ENCODE measurements at places on chromosomes 12 and 14.

DNA sequence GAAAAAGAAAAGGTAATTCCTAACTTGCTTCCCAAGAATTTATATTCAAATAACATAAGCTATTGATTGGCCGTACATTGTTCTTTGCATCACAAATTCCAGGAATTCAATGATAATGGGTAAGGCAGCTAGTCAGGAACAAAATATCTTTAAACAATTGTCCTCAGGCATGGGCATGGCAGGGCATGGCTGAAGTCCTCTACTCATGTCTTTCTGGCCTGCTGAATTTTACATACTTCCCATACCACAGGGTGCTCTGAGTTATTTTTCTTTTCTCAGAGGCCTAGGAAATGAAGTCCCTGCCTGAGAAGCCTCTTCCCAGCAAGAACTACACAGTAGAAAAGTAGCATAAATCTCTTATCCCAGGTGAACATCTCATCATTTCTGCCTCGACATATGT lies 15.1 kb upstream of the DRAM1 start:
- no peak for DNase-seq

- no peak for DNase-seq
Measured at GRCh38 chr14:63933711-63934110, 80.9 kb downstream of the SYNE2 start.

GRCh38 chr14:104427131-104427851 lies 152.3 kb upstream of the C14orf180 start:
- DNase-seq = no peak

DNA sequence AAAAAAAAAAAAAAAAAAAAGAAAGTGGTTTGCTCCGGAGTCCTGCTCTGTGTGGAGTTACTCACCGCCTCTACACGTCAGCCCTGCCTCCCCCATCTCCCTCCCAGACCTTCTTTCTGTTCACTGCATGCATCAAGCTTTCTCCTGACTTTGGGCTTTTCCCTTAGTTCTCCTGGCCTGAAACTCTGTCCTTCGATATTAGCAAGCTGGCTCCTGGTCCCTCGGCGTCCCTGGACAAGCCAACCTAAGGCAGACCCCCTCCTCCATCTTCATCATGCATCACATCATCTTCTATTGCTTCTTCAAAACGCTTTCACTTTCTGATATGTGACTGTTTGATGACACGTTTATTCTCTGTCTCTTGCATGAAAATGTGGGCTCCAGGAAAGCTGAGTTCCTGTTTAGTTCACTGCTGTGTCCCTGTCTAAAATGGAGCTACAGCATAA lies 40.6 kb downstream of the SLC15A4 start:
- DNase-seq = no peak

DNA sequence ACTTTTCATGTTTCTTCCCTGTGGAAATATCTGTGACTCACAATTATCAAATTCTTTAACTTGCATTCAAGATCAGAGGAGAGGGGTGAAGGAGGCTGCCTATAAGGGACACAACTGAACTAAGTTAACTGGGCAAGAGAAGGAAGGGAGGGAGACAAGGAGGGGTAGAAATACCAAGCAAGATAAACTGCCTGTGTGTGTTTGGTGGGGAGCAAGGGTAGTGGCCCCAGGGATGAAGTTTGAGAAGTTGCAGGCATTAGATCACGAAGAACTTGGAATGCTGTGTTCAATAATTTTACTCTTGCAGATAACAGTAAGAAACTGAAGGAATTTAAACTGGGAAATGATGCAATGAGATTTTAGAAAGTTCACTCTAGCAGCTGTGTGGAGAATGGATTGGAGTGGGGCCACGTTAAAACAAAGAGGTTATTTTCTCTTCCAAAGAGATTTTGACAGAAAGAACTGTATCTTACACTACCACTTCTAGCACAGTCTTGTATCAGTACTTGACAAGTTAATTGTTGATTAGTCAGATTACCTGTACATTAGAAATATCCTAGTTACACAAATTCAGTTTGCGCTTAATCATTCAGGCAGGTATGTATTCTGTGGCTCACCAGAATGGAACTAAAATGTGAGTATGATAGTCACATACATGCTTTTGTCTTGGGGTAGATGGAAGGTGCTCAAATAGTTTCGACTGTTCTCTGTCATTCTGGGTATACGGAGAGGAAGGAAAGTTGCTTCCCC lies 7.4 kb downstream of the PKP2 start:
- no peak for DNase-seq

- DNase-seq = no peak
Measured at GRCh38 chr12:132140501-132140900, 3.6 kb downstream of the DDX51 start.

DNA sequence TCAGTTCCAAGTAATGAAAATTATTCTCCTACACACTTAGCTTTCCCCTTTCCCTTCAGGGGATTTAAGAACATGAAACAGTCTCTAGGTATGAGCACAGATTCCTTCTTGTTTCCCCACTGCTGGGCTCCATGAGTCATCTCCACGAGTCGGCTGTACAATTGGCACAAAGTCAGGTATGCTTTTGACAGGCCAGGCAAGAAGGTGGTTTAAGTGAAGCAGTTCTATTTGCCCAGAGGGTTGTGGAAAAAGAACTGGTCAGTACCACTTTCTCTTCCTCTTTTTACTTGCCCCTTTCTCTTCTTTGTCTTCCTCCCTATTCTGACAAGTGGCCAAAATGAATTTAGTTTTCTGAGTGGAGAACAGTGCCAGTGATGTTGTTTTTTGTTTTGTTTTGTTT lies 16.3 kb downstream of the DYNC1H1 start:
- DNase-seq = no peak

DNA sequence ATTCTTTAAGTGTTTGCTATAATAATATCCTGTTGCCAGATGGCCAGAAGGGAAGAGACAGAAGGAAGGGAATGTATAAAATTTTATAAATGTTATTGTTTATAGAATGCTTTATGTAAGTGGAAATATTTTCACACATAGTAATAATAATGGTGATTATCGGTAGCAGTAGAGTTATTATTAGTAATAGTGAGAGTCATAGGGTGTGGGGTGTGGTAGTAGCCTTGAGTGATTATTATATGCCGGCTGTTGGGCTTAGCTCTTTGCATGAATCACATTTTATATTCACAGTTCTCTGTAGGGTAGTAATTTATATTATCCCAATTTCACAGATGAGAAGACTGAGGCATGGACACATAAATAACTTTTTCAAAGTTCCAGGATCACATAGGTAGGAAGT lies 391.4 kb downstream of the C12orf75 start:
- no peak for DNase-seq

- peak; percentile 63 for DNase-seq
Measured at GRCh38 chr12:49776413-49776812, 35.1 kb downstream of the TMBIM6 start.

DNA sequence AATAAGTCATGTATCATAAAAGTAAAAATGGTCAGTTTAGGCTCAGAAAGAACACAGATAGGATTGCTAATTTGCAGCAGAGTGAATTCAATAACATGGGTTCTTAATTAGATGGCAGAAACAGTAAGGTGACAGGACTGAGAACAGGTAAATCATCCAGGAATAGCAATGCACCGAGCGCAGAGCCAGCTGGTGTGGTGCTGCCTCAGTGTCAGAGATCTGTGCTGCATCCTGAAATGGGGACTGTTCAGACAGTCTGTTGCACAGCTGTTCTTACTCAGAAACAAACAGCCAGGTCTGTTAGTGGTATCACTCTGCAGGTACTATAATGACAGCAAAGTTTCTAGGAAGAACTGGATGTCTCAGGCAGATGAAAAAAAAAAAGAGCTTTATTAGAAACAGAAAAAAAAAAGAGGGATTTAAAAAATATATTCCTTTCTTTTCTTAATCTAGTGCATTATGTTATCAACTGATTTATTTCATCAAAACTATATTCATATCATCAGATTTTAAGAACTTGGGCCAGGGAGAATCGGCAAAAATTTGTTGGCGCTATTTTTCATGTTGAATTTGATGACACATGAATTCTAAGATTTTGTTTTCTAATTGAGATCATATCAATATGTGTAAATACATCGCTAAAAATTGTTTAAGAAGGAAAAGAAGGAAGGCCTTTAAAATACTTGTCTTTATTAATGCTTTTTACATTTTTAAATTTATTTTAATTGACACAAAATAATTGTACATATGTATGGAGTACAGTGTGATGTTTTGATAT lies 501.8 kb downstream of the PRKD1 start:
- DNase-seq = no peak

- DNase-seq = no peak
Measured at GRCh38 chr12:124369827-124370378, 75.0 kb downstream of the RFLNA start.

- DNase-seq = no peak
Measured at GRCh38 chr12:128908254-128908653, 55.0 kb downstream of the GLT1D1 start.

DNA sequence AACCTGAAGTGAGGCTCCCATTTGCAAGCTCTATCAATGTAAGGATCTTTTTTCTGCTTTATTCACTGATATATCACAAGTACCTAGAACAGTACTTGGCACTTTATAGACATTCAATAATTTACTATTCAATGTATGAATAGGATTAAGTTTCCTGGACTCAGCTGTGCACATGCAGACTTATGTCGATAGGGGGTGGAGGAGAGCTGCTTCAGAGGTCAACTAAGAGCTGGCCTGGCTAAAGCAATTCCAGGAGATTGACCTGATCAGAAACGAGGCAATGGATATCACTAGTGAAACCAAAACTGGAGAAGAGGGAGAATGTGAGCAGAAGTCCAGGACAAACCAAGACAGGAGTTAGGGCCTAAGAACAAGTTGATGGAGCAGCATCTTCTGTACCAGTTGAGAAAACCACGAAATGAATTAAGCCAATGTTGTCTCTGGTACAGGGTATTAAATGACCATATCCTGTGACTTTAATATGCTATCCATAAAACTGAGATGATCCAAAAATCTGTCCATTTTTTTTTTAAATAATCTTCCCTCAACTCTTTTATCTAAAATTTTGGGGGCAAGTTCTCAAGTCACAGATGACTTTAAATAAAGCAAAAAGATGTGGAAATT lies 169.2 kb downstream of the PIK3C2G start:
- no peak for DNase-seq

DNA sequence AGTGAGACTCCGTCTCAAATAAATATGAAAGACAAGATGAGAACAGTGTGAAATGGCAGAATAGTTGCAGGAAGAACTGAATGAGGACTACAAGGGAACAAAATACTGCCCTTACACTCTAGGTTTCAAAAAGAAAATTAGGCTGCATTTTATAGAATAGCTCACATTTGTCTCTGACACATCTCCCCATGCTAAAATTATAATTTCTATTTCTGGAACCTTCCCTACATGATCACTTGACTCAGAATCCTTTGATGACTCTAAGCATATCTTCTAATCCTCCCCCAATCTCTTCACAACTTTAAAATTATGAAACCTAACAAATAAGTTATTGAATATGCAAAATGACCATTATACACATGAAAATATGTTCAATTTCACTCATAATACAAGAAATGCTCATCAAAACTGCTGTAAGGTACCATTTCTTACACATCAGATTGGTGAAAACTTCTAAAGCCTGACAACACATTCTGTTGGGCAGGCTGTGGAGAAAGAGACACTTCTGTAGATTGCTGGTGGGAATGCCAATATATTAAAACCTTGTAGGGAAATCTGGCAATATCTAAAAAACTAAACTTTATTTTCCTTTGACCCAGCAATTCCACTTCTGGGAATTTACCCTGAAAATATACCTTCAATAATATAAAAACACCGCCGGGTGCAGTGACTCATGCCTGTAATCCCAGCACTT lies 4.3 kb upstream of the HIGD1C start:
- DNase-seq = no peak

DNA sequence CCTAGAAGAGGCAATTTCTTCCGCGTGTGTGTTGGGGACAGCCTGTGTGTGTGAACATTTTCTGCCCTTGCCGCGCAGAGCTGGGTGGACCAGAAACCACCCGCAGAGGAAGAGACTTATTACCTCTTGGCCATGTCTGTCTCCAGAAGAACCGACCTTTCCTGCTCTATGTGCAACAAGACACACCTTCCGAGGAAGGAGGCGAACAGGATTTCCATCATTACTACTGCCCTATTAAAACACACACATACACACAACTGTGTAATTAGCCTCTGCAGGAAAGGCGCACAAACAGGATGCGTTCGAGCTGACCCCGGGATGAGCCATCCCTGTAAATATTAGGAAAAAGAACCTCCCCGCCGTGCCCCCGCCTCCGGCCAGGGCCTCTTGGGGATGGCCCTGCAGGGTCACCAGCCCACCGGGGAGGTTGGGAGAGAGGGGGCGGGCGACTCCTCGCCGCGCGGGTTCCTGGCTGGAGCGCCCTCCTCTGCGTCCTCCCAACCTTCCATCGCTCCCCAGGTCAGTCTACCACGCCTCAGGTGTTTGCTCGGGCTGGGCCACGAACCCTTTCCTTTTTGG lies 484 bp upstream of the PRKCH start:
- no peak for DNase-seq

- DNase-seq = no peak
Measured at GRCh38 chr12:91332302-91332701, 149.7 kb upstream of the DCN start.

- no peak for DNase-seq
Measured at GRCh38 chr12:94379479-94380113, 80.1 kb downstream of the CEP83 start.

DNA sequence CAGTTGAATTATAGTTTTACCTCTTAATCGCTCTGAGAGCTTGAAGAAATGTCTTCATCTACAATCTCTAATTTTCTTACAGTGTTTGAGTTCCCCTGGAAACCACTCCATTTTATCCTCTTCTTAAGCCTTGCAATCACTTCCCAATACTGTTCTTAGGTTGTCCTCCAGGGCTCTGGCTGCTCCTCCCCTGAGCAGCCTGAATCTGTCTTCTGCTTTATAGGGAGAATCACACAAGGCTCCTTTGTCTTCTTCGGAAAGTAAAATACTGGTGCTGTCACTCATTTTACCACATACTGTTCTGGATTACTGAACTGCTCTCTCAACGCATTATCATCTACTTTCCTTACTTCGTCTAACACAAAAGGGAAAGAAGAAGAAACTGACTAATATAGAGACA lies 133.7 kb downstream of the MDGA2 start:
- no peak for DNase-seq

DNA sequence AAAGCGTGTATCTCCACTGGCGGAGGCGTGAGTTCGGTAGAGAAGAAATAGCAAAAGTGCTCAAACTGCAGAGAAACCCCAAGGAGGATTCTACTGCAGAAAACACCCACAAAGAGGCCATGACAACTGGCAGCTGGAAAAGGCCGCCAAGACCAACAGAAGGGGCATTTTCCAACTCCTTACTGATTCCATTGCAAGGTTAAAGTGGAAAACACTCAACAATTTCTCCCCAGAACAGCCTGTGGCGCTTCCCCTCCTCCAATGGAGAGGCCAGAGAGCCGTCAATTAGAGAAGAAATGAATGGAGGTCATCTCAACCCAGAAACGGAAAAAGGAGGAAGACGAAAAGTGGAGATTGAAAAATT lies 618 bp upstream of the ANKRD52 start:
- no peak for DNase-seq

All from CD4-positive, alpha-beta T cell treated with Interleukin-6 for 4 hours (primary cell).